Stimulated activated CD4-positive, alpha-beta T cell treated with anti-CD3 and anti-CD28 coated beads, Interleukin-4, amount 100 ng/mL, for 1 hour (primary cell): ENCODE measurements at places on chromosomes 7 and 10.

DNA sequence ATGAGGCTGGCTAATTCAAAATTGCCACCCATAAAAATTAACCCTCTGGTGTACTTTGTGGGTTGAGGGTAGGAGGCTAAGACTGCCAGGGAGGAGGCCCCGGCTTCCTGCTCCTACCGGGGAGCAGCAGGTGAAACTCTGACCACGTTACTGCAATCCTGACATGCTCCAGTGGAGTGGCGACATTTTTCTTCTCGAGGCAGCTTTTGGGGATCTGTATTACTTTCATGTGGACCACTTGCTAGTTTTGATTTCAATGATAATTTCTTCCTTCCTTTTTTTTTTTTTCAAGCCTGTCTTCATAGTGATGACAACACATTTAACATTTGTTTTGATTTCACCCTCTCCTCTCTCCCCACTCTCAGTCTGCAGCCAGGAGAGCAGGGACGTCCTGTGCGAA, 14.6 kb downstream of the GATA3 start:
- no peak for DNase-seq

DNA sequence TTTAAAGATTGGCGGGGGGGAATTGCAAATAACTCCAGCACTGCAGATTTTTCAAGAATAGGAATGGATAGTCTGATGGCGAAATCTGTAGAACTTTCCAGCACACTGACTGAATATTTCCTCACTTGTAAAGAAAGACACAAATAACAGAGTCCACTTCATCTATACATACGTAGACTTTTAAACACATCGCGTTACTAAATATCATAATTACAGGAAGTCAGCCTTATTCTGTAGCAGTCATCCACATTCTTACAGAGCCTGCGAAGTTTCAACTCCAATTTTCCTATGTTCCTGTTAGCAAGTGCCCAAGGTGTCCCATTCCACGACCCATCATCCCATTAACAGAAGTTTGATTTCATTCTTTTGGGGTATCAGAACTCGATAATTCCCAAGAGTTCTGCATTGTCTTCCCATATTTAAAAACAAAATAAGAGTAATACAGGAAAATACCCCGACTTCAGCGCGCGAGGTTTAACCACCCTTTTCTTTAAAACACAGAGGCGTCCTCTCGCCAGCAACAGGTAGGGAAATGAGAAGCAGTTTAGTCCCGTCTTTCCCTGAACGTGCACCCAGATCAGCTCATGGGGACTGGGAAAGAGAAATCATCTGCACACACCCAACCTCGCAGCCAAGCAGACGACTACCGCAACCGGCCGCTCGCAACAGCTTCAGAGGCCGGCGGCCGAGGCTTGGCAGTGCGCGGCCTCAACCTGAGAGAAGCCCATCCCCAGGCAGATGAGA, 880 bp downstream of the HERC4 start:
- no peak for DNase-seq

- DNase-seq = no peak
Measured at GRCh38 chr7:7920481-7920880, 48.1 kb upstream of the GLCCI1 start.

DNA sequence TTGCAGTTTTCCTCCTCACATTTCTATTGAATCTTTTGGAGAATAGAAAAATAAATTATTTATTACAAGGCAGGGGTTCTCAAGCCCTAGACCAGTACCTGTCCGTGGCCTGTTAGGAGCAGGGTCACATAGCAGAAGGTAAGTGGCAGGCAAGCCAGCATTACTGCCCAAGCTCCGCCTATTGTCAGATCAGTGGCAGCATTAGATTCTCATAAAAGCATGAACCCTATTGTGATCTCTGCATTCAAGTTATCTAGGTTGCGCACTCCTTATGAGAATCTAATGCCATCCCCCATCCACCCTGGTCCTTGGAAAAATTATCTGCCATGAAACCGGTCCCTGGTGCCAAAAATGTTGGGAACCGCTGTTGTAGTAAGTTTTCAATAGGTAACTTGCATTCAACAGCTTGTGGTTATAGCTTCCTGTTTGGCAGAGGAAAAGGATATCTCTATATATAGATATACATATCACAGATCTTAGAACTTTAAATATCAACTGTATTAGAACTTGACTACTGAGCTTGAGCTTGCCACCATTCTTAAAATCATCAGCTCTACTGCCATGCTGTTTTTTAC, 165.1 kb downstream of the AHR start:
- no peak for DNase-seq

DNA sequence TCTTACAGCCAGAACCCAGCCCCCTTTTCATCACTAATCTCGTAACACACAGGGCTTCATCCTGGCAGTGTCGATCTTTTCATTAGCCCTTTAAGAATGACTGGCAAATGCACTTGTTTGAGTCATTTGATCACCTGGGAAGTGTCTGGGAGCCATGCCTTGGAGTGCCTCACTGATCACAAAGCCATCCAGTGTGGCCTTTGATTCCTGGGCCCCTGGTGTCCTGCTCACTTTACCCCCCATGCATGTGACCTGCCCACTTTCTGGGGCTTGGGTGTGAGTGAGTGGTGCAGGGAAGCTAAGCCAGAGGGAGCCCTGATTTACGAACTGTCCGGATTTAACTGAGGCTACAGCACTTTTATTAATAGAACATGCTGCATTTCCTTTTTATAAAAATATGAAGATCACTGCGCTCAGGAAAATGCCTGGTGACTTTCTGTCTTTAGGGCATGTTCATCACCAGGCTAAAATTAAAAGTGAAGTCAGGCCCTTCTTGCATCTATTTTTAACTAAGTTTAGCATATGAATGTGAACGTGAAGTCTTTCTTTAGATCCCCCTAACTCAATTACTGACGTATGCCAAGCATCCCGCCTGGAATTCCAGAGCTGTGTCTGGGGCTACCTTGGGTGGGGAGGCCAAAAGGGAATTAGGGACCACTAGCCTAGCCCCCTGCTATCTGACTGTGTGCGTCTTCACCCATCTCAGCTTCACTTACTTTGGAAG, 23.6 kb downstream of the RBM20 start:
- DNase-seq = no peak

- no peak for DNase-seq
Measured at GRCh38 chr10:22958338-22958737, 30.5 kb downstream of the ARMC3 start.

GRCh38 chr7:84389242-84389641, 194.7 kb upstream of the SEMA3A start:
- DNase-seq = no peak

DNA sequence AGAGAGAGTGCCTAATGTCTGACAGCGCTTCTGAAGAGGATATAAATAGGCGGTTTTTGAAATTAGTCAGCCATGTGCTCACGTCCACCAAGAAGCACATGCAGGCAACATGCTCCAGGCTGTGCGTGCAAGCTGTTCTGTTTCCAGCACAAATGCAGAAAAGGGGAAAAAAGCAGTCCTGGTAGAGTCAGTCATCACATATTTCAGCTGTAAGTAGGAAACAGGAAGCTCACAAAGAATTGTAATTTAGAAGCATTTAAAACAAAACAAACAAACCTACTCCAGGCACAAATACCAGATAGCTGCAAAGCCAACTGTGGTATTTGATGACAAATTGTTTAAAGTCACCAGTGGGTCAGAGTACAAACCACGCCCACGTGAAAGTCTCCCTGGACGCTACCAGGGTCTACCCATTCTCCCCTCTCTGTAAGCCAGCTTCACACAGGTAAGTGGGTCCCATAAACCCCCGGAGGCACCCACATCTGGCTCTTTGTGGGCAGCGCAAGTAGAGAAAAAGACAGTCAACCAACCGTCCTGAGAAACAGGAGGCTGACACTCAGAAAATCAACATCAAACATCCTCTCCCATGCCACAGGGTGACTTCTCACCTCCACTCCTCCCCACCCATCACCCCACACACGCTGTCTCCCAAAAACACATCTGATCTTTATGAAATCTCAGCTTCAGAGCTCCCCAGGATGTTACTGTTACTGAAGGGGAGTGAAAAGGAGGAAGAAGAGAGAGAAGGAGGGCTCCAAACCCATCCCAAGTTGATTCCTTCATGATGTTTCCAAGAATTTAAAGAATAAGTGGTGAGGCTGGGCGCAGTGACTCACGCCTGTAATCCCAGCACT, 186.4 kb downstream of the FAM107B start:
- DNase-seq = peak; percentile 61

DNA sequence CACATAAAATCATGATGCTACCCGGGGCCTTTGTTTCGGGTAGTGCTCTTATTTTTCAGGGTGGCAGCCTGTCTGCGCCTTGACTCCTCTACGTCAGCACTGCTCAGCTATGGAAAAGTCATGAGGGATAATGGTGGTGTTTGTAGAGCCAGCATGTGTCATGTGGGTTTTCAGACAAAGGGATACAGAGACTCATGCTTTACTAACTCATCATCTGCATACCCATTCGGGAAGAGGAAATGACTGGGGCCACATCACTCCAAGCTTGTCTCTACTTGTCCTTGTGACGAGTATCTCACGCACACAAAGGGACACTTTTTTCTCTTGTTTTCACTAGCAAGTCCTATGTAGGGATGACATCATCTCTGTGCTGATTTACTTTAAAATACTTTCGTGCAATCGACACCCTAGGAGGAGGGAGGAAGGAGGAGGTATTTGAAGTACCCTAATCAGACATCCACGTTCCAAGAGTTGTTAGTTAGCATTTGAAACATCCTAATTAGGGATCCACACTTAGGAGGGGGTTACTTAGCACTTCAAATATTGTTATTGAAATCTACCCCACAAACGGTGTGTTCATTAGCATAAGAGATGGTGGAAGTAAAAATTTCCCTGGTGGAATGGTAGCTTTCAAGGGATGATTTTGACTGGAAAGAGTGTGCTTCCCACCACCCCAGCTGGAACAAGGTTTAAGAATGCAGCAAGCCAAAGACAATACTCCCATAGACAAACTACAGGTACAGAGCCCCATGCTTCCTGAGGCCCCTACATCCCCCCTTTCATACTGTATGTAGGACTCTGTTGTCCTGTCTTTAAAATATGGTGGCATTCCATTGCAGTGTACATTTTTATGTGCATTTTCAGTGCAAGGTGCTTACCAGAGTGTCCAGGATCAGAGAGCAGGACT, 52.0 kb downstream of the THNSL1 start:
- no peak for DNase-seq

DNA sequence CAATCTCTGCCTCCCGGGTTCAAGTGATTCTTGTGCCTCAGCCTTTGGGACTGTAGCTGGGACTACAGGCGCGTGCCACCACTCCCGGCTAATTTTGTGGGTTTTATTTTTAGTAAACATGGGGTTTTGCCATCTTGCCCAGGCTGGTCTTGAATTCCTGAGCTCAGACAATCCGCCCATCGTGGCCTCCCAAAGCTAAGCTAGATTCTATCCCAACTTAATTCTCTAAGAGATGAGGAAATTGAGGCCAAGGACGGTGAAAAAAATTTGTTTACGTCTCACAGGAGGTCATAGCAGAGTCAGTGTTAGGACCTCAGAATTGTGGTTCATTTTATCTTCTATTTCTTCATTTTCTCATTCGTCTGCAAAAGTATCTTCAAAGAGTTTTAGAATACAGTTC, 6.1 kb downstream of the CCAR1 start:
- DNase-seq = no peak

DNA sequence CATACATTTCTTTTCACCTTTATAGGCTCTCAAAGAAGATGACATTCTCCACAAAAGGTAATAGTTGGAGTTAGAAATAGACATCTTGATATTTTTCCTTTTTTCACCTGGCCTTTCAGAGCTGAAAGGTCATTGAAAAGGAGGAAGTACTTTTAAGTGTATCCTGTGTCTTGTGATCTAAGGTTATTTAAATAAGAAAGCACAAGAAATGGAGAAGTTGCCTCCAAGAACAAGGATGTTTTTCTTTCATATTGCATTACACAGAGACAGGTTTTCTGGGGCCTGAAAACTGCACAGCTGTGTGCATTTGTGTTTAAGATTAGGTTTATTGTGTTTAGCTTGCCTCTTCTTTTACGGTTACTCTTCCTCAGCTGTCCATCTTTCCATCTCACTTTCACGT, 103.4 kb upstream of the SEMA3D start:
- no peak for DNase-seq

DNA sequence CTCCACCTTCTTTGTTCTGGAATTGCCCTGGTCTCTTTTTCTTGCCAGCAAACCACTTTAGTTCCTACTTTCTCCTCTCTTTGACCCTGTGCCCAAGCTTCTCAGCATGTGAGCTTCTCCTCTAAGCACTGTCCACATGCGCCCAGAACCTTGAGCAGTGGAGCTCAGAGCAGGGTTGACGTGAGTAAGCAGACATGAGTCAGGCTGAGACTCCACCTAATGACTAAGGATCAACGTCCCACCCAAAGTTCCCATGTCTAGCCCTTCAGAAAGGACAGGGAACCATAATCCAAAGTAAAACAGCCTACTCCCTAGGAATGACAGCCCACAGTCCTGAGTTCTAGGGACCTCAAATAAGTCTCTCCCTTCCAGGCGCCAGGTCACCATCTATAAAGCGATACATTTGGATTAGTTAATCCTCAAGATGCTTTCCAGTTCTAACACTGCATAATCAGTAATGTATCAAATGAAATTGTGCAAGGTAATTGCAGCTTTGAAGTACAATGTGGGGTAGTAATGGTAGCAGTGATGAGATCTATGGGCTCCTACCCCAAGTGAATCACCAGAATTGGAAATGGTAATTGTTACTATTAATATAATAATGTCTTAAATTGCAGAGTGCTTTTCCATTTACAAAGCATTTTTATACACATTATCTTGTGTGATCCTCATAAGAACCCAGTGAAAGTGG, 44.5 kb downstream of the KCNMA1 start:
- no peak for DNase-seq

- no peak for DNase-seq
Measured at GRCh38 chr10:22810643-22811465, 96.5 kb upstream of the PIP4K2A start.

- no peak for DNase-seq
Measured at GRCh38 chr7:129394982-129395914, 39.0 kb upstream of the STRIP2 start.

GRCh38 chr10:21479570-21480315, 45.7 kb downstream of the SKIDA1 start:
- no peak for DNase-seq

GRCh38 chr7:72924386-72924732, 536 bp upstream of the POM121 start:
- no peak for DNase-seq

GRCh38 chr7:12436896-12437535, 33.4 kb upstream of the VWDE start:
- DNase-seq = no peak

- no peak for DNase-seq
Measured at GRCh38 chr10:131947631-131948347, 33.9 kb downstream of the BNIP3 start.

DNA sequence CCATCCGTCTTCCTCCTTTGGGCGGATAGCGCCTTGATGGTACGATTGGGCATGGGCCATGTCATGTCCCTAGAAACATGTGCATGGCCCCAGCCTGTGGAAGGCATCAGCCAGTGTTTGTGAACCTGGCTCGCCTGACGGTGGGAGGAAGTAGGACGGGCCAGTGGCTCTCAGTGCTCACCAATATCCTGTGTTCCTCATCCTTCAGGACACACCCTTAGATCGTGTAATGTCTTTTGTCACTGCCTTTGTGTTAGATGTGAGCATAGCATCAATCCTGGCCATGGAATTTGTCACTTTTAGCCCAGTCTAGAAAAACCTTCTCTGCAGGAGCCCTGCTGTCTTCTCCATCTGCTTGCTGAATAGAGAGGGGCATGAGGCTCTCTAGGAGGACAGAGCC, 77.6 kb downstream of the PFKFB3 start:
- no peak for DNase-seq

- no peak for DNase-seq
Measured at GRCh38 chr7:44713141-44713540, 35.5 kb upstream of the ZMIZ2 start.

GRCh38 chr10:100730725-100731406, 14.5 kb upstream of the PAX2 start:
- peak; percentile 38 for DNase-seq
